Fibroblast of skin of back (primary cell): ENCODE measurements at places on chromosomes 2 and 18.

DNA sequence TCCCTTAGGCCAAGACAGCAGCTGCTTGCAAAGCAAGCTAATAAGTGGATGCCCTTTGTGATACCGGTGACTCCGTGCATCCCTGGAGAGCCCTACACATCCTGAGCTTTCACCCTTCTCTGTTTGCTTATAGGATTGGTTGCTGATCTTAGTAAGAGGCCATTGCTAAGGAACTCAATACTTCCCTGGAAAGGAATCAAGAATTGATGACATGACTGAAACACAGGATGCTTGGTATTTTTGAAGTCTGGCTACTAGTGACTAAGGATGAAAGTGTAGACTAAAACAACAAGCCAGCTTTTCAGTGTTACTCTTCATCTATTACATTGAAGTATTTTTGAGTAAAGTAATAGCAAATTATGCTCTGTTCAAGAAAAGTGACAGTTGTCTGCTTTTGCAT is 123.0 kb upstream of the SERPINE2 start:
- peak; percentile 94 for DNase-seq

DNA sequence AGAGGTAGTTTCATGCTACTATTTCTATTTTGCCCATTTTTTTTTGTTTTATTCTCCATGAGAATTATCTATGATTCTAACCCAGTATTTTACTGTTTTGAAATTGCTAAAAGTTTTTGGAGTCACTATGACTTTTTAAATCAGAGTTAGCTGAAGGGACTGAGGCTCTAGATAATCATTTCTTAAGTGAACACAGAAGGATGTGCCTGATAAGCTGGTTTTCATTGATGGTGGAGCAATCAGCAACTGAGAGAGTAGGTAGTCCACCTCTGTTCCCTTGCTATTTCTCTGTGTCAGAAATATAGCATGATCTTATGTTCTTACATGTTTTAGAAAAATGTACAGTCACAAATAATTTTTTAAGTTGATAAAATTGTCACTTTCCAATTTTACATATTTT is 59.4 kb downstream of the CCDC138 start:
- DNase-seq = no peak

DNA sequence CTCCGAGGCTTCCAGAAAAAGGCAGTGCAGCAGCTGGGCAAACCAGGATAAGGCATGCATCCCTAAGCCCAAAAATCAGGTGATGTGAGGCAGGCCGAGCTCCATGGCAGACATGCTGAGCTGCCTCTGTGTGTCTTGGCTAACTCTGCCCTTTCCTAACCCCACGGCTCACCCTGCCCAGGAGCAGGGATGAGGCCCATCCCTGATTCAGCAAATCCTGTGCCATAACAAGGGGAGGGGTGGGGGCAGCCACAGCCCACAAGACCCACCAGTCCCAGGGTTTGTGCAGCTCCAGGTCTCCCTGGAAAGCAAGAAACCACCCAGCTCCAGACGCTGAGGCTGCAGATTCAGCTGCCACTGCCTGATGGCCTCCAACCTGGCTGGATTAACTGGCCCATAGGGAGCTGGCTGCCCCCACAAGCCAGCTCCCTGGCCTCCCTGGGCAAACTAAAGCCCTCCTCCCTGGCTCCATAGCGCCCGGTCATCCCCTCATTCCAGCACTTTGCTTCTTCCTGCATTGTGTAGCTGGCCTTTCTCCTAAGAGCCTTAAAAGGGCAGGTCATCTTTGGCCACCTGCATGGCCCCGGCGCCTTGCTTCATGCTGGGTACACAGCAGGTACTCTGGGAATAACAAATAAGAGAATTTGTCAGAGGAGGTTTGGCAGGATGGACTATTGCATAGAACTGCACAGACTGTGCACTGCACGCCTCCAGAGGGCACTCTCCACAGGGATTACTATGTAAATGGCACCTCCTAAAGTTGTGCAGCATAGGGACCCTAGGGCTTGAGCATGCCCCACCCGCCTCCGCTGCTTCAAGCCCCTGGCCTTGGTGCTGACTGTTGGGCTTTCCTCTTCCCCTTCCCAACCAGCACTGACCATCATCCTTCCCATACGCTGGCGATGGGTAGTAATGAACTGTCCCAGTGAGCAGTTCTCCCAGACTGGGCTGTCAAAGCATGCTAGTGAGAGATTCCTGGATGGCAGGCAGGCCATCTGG is 10.7 kb downstream of the STEAP3 start:
- peak; percentile 31 for DNase-seq

- no peak for DNase-seq
These were observed 693 bp upstream of the PDK1 start for GRCh38 chr2:172555272-172555521.

- no peak for DNase-seq
These were observed 20.9 kb downstream of the DYSF start for GRCh38 chr2:71474116-71474743.

GRCh38 chr2:10097352-10098148 is 17.3 kb upstream of the CYS1 start:
- DNase-seq = peak; percentile 66

- DNase-seq = no peak
These were observed 11.0 kb downstream of the SDC1 start for GRCh38 chr2:20213651-20214565.

GRCh38 chr2:49936965-49937364 is 782.6 kb upstream of the FSHR start:
- DNase-seq = no peak

DNA sequence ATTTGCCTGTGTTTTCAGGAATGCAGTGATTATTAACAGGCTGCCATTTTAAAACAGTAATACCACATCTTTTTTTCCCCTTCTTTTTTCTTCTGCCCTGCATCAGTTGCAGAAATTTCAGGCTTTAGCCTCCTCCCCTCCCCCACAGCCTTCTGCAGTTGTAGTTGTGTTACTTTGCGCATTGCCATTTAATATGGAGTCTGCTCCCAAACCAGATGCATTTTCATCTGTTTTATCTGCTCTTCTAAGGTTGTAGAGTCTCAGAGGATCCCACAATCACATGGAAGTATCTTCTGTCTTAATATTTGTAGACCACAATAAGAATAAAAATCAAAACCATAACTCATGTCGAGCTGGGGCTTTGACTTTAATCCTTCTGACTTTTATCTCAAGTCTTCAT is 3.8 kb downstream of the ASXL3 start:
- no peak for DNase-seq

DNA sequence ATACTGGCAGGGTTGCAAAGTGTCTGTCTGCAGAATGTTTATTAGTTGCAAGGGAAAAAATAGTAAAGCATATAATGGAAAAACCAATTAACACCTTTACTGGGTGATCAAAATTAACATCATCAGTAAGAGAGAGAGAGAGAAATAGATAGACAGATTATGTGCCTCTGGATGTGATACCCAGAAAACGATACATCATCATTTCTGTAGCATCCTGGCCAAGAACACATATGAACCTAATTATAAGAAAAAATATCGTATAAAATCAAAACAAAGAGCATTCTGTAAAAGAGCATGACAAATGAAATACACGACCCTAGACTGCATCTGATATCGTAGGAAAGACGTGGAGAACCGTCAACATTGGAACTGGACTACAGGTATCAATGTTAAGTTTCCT is 64.6 kb downstream of the SMC6 start:
- DNase-seq = no peak

DNA sequence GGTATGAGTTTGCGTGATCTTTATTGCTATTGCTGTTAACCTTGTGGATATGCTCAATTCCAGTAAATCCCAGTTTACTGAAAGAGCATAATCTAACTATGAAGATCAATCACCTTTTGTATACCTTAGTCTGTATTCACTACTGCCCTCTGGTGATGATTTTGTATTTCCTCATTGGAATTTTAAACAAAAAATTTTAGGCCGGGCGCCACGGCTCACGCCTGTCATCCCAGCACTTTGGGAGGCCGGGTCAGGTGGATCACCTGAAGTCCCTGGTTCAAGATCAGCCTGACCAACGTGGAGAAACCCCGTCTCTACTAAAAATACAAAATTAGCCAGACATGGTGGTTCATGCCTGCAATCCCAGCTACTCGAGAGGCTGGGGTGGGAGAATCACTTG is 5.1 kb downstream of the COMMD1 start:
- DNase-seq = no peak

GRCh38 chr2:237194906-237195305 is 109.2 kb downstream of the COPS8 start:
- DNase-seq = no peak

DNA sequence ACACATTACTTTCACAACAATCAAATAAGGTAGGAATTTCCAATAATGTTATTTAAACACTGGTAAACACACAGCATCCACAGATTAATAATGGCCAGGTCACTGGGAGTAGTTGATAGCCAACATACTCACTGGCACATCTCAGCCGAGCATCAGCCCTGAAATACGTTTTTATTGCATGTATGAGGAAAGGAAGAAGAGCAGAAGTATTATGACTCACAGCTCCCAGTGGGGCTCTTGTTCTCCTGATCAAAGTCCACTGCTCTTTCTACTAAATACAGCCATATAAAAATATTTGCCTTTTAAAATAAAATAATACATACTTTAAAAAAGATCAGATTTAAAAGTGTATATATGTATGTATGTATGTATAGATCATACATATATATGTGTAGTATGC is 999.6 kb downstream of the SUCLG1 start:
- peak; percentile 28 for DNase-seq

DNA sequence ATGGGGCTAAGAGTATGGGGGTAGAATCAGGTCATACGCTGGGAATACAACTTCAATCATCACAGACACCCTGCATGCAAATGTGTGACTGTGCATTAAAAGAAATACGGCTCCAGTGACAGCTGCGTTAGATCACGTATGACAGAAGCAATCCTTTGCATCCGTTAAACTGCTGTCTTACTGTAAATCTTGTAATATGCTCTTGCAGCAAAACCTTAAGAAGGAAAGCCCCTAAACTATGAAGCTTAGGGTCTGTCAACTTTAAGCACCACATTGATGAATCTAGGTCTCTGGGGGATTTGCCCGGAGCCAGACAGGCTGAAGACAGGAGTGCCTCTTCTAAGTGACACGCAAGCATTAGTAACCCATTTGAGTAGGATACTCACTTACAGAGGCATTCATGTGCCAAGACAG is 84.7 kb upstream of the EML6 start:
- DNase-seq = peak; percentile 23
